Activated CD4-positive, alpha-beta T cell treated with anti-CD3 and anti-CD28 coated beads, Interleukin-2, amount 10 ng/mL, durations not matched to agents 24 days and 14 days (primary cell): ENCODE measurements at places on chromosomes 12 and 14. TPM values are rescaled to one million over a fixed set of nuclear protein-coding genes. Genes with fewer than 3 reads are reported as not detected.

DNA sequence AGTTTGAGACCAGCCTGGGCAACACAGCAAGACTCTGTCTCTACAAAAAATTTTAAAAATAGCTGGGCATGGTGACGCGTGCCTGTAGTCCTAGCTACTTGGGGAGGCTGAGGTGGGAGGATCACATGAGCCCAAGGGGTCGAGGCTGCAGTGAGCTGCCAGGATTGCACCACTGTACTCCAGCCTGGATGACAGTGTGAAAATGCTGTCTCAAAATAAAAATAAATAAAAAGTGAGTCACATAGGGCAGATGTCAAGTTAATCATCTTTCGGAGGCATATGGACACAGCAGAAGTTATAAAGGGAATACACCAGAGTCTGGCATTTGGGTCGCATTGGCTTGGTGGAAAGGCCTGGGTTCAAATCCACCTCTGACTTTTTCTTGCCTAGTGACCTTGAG lies 92.7 kb downstream of the PHETA1 start:
- no peak for DNase-seq

DNA sequence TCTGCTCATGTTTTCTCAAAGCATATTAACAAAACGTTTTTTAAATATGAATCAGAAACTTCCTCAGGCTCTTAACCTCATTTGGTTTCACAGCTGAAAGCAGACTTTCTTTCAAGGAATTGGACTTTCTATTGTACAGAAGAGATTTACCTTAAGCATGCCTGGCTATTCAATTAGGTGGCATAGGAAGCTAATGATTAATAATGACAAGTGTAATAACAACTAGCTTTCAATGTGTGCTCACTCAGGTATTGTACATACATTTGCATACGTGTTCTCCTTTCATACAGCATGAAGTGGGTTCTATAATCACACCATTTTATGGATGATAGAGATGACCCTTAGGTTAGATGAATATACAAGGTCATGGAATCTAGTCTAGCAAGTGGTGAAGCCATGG lies 115.7 kb downstream of the ANO6 start:
- DNase-seq = no peak

The PSMA3 gene
- 474 and 479 TPM in 2 replicates for total RNA-seq

GRCh38 chr12:119681728-119682638 lies 14.1 kb downstream of the PRKAB1 start:
- peak; percentile 66 for DNase-seq

GRCh38 chr12:4251216-4251891 lies 22.2 kb upstream of the CCND2 start:
- DNase-seq = no peak

DNA sequence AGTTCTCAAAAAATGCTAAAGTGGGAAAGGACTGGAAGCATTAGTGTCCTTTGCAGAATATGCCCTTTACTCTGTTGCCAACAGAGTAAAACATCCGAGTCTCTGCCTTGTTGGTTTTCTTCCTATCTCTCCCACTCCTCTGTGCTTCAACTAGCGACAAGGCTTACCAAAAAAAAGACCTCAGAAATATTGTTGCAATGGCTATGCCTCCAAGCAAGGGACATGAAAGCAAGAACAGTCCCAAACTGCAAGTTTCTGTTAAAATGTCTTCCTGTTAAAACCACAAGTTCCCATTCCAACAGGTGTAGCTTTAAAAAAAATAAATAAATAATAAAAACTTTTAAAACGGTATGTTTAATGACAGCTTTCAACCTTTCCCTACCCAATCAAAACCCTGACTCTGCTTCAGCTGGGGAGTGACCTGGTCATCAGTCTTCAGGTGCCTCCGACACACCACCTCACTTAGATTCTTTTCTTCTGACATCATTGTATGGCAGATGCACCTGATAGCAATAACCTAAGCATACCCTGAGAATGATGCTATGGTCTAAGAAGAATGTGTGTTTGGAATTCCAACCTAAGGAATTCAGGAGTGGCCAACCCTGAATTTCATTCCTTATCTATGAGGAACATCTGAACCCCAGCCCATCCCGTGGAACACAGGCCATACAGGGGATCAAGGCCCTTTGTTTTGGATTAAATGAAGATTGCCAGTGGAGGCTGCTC lies 81.0 kb downstream of the RPS29 start:
- DNase-seq = no peak

DNA sequence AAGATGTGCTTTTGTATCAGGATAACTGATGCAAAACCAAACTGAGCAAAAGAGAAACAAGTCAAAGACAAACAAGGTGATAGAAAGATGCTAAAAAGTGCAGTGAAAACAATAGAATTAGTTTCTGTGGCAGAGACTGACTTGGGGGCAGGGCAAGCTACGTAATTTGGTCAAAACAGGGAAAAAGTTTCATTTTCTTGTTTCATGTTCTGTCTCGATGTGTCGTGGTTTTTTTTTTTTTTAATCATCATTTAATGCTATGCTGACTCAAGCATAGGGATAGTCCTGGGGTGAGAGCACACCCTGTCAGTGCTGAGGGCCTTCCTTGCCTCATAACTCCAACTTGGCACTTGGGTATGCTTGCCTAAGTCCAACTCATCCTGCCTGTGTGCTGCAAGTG lies 144.1 kb upstream of the PTPRQ start:
- no peak for DNase-seq

The NUMB gene
- total RNA-seq = 48.1 and 54.8 TPM in 2 replicates

- peak; percentile 68 for DNase-seq
These were observed at the start of gene SLC7A8 for GRCh38 chr14:23183479-23183878. TSS of gene SLC7A8 (minus strand) at chr14:23183660. CDS start at chr14:23182914, 746 bp downstream.

DNA sequence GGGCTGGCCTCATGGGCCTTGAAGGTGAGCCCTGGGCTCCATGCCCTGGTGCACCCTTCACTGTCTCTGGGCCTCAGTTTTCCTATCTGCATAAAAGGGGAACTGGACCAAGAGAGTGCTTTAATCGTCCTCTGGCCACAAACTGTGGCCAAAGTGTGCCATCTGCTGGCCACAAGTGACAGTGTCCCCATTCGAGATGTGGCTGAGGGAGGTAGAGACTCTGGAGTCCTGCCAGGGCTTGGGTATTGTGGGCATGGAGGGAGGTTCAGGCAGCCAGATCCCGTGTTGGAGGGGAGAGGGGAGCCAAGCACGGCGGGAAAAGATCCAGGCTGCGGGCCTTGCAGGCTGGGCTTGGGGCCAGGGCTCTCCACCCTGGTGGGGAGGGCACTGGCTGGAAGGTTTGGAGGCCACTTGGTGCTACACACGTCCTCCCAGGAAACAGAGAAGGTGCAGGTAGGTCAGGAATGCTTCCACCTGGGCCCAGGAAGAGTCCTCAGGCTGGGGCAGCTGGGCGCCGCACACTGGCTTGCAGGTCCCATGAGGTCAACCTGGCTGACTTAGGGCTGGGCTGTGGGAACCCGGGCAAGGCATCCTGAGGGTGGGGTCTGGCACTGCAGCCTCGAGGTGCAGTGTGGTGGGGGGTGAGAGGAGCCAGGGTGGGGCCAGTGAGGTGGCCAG lies 7.3 kb upstream of the KIF26A start:
- DNase-seq = peak; percentile 68

- DNase-seq = no peak
These were observed 12.1 kb downstream of the SRSF5 start for GRCh38 chr14:69779088-69779487.

GRCh38 chr14:57933349-57933748 lies 67.5 kb upstream of the SLC35F4 start:
- no peak for DNase-seq

DNA sequence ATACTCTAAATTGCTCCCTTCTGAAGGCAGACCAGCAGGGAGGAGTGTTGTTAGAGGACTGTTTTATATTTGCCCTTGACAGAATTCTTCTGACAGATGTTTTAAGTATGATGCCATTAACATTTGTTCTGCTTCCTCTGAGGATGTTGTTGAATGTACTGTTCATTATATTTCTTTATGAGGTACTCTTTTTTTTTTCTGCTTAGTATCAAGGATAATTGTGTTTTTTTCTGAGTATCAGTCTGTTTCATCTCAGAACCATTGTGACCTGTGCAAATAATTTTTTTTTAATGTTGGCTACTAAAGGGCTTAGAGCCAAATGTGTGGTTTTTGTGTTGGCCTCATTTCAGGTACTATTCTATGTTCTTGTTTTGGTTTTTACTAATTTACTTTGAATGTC lies 10.6 kb downstream of the METAP2 start:
- DNase-seq = no peak

DNA sequence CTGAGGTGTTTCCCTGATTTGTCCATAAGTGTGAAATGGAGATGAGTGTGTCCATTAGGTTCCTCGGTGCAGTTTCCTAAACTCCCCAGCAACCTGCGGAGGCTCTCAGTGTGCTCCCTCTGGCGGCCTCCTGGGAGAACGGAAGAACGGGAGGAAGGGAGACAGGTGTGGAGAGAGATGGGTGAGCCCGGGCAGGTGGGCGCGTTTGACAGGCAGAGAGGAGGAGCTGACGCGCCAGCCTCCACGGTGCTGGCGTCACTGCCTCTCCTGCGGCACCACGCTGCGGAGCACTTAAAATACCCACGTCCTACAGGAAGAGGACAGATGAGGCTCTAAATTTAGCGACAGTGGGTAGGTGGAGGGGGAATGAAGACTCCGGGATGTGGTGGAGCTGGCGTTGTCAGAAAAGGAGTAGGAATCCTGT lies 26.8 kb upstream of the PEX5 start:
- peak; percentile 73 for DNase-seq

DNA sequence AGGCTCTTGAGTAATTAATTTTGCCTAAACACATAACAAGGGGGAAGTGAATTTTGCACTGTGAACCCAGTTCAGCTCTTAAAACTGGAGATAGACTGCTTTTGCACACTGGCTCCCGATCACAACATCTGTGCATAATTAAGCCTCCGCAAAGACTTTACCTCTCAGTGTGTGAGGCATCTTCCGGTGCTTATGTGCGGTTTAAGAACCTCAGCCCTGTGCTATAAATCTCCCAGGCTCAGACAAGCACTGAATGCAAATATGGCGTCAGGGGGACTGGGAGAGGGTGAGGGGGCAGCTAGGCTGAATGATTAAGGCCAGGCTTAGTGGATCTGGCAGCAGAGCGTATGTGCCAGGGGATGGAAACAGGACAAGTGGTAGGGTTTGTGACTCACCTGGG lies 103.3 kb downstream of the ADCK1 start:
- no peak for DNase-seq

DNA sequence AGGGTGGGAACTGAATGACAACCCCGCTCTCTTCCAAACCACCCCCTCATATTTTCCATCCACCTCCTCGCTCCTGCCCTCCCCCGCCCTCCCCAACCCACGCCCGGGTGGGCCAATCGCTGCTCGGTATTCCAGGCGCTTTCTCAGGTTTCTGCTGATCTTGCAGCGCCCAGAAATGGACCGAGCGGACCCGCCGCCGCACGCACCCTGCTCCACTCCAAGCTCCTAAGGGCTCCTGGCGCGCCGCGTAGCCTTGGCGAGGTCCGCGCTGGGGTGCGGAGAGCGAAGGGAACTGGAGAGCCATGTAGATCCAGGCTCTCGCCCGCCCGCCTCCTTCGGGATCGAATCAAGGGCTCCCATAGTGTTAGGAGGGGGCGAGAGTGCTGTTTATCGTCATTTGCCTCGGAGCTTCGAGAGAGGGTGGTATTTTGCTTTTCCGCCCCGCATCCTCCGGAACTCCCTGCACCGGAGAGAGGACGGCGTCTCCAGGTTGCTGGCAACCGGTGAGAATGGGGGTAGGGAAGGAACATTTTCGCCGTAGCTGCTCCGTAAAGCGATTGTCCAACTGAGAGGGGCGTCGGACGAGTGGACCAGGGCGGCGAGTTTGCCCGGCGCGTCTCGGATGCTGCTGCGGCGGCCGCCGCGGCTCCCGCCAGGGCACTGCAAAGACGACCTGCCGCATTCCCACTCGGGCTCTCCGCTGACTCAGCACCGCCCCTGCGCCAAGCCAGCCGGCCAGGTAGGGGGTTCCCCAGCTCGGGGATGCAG lies at the start of gene KCNA1:
KCNA1 (plus strand) TSS at position 172 of the 768 bp plus-strand sequence. CDS start 1,474 bp downstream, outside the sequence.
- peak; percentile 63 for DNase-seq

DNA sequence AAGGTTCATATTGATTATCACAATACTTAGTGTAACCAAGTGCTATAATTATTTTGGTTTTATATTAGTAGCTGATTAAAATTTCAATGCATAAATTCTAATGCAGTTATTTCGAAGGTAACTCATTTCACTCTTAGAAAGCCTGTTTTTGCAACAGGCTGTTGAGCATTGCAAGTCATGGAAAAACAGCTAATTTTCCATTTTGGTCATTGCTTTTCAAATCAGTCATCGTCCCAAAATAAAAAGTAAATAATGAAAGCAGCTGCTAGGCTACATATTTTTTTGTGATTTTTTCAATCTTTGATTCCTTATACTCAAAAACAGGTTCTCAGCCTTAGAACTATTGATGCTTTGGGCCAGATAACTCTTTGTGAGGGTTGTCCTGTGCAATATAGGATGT lies 22.9 kb downstream of the VEZT start:
- no peak for DNase-seq

The CCDC196 gene
- not detected in 2 replicates for total RNA-seq

- DNase-seq = peak; percentile 94
These were observed at the start of gene ENO2 for GRCh38 chr12:6914246-6914946. TSS of gene ENO2 (plus strand) at chr12:6914580. CDS start at chr12:6915833, 1,253 bp downstream.

- no peak for DNase-seq
These were observed 9.3 kb upstream of the B4GALNT3 start for GRCh38 chr12:450438-450837.

DNA sequence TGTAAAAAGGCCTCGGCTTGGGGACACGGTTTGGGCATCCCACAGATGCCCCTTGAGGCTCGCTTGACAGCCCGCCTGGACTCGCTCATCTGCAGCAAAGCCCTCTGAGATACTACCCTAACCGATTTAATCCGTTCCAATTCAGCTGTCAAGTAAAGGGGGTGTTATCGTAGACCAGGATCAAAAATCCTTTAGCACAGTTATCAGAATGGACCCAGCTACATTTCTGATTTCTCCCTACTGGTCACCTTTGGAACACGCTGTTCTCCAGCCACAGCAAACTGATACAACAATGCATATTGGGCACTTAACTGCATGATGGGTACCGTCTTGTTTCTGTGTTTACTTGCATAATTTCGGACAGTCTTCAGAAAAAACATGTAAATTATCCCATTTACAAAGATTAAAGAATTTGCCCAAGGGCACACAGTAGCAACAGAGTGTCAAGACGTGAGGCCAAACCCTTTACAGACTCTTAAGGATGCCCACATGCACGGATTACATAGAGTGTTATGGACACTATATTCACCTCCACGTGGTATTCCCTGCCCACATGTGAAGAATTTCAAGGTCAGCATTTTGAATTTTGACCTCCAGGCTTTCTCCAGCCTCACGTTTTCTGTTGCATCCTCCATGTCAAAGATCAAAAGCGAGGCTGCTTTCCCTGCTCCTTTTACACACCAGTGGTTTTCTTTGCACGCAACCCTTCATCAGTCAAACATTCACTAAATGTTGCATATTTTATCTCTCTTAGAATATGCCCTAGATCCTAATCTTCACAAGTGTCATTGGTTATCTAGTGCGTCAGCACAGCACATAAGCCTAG lies 3.2 kb upstream of the DUSP6 start:
- DNase-seq = no peak

GRCh38 chr14:36997843-36998242 lies 174.6 kb downstream of the SLC25A21 start:
- DNase-seq = no peak

- DNase-seq = no peak
These were observed 15.2 kb downstream of the ZFP36L1 start for GRCh38 chr14:68777644-68778043.

- no peak for DNase-seq
These were observed 285.5 kb upstream of the SFSWAP start for GRCh38 chr12:131425112-131426075.
